Kidney glomerular epithelial cell (primary cell): ENCODE measurements at places on chromosomes 1 and 21.
A peak's percentile ranks its signal among the peaks of the same experiment; 100 is the strongest.

DNA sequence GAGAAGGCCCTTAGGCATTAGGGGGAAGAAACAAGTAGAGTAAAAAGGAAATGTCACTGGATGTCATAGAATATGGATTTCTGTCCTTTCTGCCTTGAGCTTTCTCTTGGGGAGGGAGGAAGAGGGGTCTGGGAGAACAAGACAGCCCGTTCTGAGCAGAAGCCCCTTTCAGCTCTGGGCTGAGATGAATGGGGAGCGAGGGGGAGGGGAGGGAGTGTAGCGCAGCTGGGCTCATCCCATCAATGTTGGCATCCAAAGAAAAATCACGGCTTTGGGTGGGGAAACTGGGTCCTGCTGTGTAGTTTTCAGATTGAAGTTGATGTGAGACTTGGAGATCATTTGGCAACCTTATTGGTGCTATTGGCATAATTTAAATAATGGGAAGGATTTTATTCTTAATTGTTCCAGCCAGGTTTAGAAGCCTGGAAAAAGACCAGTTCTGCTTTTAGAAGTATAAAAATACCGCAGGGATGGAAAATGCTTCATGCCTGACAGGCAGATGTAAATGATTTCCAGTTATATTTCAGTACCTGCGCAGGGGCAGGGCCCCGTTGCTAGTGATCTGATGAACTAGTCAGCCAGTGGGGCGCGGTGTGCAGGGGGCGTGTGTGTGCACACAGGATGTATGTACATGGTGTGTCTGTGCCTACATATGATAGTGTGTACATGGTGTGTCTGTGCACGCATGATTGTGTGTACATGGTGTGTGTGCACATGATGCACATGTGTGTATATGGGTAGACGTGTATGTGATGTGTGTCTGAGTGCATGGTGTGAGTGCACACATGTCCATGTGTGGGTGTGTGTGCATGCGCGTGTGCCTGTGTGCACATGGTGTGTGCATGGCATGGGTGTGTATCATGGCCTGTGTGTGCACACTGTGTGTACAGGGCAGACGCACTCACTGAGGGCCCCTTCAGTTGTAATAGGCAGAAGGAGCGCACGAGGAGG, 36.0 kb downstream of the ABCG1 start:
- no peak for DNase-seq

DNA sequence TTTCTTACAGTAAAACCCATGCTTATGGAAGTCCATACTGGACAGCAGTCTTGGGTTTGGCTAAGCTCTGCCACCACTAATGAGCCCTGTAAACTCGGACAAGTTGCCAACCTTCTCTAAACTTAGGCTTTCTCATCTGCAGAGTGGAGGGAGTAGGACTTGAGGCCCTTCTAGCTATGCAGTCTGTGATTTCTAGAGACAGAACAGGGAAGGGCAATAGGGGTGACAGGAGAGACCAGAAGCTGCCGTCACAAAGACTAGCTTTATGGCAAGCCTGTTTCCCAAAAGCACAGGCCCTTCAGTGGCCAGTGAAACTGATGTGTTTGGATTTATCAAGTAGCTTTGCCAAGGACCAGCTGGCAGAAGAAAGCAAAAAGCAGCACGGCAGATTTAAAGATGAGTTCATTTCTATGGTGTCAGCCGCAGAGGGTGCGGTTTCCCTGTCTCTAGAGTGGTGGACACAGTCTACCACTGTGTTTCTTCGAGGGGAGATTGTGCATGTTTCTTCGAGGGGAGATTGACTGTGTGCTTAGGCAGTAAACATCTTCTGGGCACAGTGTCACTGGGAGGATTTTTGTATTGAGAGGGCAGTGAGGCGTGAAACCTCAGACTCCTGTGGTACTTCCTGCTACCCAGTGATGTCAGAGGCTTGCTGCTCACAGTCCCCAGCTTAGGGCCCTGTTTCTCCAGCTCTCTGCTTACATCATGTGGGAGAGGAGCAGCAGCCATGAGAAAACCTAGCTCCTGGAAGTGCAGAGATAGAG, 119.0 kb downstream of the ROR1 start:
- peak; percentile 88 for DNase-seq

GRCh38 chr1:151942882-151943281, 33.6 kb upstream of the THEM4 start:
- DNase-seq = peak; percentile 94

DNA sequence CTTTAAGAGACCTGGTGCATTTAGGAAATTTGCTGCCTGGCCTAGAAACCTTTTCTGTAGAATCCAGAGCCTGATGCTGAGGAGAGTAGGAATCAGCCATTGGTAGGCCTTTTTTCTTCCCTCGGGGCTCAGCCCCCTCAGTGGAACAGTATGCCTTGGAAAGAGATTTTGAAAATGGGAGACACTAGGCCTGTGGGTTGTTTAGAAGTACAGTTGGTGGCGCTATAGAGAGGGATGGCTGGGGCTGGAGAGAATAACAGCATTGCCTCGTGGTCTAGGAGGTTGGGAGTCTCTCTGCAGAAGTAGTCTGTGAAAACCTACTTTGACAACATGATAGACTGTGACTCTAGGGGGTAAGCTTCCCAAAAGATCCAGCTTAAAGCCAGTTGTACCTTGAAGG, 8.2 kb downstream of the KIF2C start:
- DNase-seq = no peak

DNA sequence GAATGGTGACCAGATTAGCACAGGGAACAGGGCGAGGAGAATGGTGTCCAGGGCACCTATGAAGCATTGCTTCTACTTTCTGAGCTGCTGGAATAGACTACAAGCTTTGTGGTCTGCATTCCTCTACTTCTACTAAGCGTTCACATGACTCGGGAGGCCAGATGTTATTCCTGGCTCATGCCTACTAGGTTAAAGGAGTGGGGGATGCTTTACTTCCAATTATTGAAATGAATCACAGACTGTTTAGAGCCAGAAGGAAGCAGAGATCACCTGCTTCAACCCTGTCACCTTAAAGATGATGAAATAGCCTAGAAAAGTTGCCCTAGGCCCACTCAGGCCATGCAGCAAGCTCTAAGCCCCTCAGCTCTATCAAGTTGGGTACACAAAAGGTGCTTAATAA, 633.5 kb downstream of the KIF26B start:
- DNase-seq = peak; percentile 95

DNA sequence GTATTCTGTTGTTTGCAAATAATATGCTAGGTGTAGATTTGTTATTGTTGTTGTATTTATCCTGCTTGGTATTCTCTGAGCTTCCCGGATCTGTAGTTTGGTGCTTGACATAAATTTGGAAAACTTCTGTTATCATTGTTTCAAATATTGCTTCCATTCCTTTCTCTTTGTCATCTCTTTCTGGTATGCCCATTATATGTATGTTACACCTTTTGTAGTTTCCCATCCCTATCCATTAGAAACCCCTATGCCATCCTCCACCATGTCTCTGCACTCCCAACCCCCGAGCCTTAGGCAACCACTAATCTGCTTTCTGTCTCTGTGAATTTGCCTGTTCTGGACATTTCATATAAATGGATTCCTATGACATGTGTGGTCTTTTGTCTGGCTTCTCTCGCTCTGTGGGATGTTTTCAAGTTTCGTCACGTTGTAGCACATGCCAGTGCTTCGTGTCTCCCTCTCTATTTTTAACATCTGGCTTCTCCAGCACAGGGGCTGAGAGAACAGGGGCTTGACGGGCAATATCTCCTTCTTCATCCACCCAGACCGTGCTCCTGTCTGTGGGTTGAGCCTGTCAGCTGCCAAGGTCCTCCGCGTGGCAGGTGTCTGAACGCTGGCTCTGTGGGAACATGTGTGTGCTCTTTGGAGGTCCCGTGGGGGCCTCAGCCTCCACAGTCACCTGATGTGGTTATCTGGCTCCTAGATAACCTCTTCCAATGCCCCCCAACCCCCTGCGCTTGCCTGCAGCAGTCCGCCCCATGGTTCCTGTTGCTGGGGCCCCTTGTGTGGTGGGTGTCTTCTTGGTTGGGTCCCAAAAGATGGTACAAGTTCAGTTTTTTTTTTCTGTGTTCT, 32.8 kb upstream of the MAN1C1 start:
- DNase-seq = no peak
